Stimulated activated CD4-positive, alpha-beta T cell treated with anti-CD3 and anti-CD28 coated beads, Interleukin-1b, Interleukin-23, amount 100 ng/mL, for 4 hours (primary cell): ENCODE measurements at places on chromosomes 2 and 18.

DNA sequence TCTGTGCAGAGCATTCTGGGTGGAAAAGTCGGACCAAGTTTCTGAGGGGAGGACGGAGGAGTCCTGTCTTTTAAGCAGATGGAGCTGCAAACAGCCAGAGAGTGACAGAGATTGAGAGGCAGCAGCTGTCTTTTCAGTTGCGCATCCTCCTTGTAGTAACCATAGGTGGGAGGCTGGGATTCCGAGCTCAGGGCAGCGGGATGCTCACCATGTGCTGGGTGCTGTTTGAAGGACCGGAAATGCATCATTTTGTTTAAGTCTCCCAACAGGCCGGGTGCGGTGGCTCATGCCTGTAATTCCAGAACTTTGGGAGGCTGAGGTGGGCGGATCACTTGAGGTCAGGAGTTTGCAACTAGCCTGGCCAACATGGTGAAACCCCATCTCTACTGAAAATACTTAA lies 93.4 kb downstream of the AGAP1 start:
- DNase-seq: no peak

GRCh38 chr2:74878551-74878950 lies 44.6 kb downstream of the HK2 start:
- no peak for DNase-seq

DNA sequence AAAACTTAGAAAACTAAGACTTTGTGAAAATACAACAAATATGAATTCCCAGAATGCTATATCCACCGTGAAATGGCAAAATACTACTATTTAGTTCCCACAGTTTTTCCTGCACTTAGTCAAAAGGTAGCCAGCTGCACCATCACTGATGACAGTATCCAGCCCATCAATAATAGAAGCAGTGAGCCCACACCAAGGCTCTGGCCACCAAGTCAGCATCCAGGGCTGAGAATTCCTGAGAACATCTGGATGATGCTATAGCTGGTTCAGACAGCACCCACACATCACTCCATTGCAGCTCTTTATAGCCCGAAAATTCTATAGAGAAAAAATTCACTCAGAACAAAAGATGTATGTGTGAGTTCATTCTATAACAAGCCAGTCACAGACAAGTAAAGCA lies 159.1 kb upstream of the SPATS2L start:
- DNase-seq: no peak

GRCh38 chr2:120552800-120553481 lies 182.7 kb upstream of the GLI2 start:
- DNase-seq: no peak

- DNase-seq: peak; percentile 47
Observed at GRCh38 chr2:72892506-72893173, 5.4 kb downstream of the SPR start.

DNA sequence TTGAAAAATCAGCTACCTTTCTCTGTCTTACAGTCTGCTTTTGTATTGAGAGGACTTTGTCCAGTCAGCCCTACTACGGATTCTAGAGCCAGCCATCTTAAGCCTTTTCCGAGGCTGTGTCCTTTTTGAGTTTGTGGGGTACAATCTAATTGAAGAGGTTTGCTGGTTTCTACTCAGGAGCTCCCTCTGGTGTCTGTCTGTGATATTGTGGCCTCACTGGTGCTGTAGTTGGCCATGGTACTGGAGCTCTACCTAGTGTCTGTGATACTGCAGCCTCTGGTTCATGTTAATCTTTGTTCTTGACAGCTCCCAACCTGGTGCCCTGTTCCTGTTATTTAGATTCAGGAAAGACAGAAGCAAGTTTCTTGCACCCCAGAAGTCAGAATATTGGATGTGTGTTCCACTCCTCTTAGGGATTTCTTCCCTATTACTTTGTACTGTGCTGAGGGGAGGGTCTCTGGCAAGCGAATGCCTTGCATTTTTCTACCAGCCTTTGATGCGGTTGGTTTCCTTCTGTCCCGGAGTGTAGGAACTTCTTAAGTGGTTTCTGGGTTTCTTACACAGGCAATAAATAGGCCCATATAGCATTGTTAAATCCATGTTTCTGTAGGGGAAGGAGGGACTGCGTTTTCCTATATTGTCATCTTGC lies 78.5 kb downstream of the ACSL3 start:
- peak; percentile 11 for DNase-seq

- DNase-seq: no peak
Observed at GRCh38 chr2:140775411-140775810, 1355.4 kb downstream of the LRP1B start.

- no peak for DNase-seq
Observed at GRCh38 chr18:44080054-44080453, 600.6 kb upstream of the SETBP1 start.
